ENCODE measurements at places on chromosomes 5 and 9.
A peak's percentile ranks its signal among the peaks of the same experiment; 100 is the strongest.

GRCh38 chr5:14445013-14445412 lies 136.6 kb upstream of the OTULINL start:
- no peak for DNase-seq

DNA sequence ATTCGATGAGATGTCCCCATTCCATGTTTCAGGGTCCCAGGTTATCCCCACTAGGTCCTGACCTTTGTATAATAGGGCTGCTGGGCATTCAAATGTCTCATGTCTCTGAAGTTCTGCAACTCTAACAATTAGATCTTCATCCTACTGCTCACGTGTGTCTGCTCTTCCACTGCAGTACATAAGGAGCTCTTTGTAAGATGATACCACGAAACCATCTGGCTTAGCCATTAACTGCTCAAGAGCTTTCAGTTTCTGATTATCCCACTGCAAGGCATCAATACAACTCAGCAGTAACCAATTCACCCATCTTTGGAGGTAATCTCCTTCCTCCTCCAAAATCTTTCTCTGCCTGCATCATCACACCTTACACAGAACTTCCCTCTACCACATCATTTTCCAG lies 49.9 kb upstream of the PPP2CA start:
- no peak for DNase-seq

DNA sequence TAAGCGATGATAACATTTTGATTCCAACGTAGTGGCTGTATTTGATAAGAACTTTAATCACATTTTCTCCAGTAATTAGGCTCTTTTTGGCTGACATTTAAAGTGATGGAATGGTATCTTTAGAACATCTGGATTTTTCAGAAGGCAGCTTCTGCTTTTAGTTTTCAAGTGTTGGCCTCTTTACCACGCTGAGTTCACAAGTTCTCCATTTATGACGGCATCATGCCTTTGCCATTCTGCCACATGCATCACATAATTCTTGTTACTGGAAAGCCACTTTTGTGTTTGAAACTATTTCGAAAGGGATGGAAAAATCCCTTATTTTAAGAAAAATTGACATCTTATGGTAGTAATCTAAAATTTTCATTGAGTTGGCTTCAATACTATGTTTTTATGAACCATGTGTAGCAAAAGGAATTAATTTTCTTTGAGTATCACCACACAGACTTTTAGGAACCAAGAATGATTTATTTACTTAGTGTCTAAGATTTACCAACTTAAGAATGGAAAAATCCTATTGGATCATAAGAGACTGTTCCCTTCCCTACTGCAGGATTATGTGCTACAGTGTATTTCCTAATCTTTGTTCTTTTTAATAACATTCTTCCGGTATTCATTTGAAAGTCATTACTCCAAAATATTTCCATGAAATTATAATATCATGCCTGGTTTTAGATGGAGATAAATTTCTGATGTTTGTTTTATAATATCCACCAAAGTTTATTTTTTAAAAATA lies 344.2 kb downstream of the ADGRV1 start:
- no peak for DNase-seq

DNA sequence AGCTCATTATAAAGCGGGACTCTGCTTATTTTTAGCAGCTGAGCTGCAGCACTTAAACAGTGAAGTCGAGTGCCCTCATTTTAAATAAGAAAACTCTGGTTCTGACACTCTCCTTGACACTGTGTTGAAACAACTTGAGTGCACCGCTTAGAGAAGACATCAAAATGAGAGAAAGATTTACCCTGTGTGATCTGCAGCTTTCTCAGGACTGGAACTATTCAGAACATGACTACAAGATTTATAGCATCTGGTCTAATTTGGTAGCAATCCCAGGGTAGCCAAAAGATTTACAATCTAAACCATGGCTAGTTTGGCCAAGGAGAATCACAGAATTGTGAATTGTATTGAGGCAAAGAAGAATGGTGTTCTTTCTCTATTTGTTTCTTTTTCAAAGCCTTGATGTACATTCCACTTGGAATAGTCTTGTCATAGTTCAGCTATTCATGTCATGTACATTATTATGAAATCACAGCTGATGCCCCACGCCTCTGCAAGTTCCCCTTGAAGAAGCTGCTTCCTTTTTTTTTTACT lies 38.7 kb downstream of the PLEKHG4B start:
- DNase-seq: no peak

- no peak for DNase-seq
These were observed 100.9 kb upstream of the MAP1B start for GRCh38 chr5:72006361-72006760.

DNA sequence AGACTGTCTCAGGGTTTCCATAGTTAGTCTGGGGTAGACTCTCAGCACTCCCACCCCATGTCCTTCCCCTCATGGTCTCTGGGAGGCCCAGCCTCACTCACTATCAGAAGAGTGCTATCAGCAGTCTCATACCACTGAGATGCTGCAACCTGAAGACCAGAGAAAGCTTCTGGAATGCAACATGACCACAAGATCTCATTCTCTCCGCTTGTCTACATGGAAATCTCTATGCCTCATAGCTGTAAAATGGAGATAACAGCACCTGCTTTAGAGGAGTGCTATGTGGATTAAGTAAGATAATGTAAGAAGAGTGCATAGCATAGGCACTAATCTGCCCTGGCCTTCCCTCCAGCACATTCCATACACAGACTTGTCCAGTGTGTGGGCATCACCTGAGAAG lies 47.0 kb upstream of the ZNF169 start:
- DNase-seq: no peak

- no peak for DNase-seq
These were observed 9.8 kb upstream of the GNE start for GRCh38 chr9:36268007-36268427.

DNA sequence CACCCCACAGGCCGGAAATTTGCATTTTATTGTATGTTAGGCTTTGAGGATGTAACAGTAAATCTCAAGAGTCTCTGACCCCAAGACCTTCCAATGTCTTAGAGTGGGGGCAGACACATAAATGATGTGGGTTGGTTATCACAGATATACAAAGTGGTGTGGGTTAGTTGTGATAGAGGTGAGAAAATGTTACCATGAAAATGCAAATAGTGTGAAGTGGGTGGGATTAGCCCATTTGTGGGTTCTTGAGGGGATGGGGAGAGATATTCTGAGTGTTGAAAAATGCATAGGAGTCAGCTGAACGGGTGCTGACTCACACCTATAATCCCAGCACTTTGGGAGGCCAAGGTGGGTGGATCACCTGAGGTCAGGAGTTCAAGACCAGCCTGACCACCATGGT lies 7.9 kb upstream of the RNF145 start:
- no peak for DNase-seq

- DNase-seq: no peak
These were observed 267.0 kb upstream of the HAPLN1 start for GRCh38 chr5:83987513-83988292.

DNA sequence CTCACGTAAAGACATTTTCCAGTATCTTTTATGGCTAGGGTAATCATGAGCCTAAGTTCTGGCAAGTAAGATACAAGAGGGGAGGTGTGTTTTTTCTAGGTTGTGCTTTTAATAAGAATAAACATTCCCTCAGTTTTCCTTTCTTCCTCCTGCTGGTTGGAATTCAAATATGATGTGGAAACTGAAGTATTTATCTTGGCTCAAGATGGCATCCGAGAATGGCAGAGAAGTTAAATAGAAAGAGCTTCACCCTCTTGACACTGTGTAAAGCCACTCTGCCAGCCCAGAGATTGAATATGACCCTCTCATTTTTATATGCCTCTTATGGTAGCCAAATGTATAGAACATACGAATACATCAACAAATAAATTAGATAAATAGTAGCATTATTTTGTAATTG lies 438.4 kb downstream of the ISL1 start:
- no peak for DNase-seq

- no peak for DNase-seq
These were observed 12.5 kb downstream of the C1QTNF2 start for GRCh38 chr5:160357861-160358411.

GRCh38 chr9:131432597-131433301 lies 38.9 kb downstream of the PRRC2B start:
- DNase-seq: no peak

GRCh38 chr5:102866237-102866600 lies 111.1 kb downstream of the PAM start:
- DNase-seq: no peak

DNA sequence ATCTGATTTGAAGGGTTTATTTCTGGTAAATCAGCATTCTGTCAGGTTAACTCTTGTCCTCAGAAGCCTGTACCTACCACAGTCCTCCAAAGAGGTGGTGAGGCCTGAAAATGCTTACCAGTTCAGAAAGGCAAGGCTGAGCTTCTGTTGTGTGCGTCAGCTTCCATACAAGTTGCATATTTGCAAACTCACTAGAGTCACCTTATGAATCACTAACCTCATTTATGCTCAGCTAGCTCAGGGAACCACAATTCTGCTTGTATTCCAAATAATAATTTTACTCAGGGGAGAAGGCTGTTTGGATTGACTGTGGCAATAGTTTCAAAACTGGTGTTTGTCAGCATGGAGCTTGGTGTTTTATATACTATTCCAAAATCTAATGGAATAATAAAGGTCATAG lies 355.1 kb upstream of the RFX3 start:
- DNase-seq: no peak

GRCh38 chr9:77847626-77848025 lies 184.0 kb downstream of the GNAQ start:
- DNase-seq: no peak

GRCh38 chr5:14445576-14446290 lies 135.9 kb upstream of the OTULINL start:
- DNase-seq: peak; percentile 54

DNA sequence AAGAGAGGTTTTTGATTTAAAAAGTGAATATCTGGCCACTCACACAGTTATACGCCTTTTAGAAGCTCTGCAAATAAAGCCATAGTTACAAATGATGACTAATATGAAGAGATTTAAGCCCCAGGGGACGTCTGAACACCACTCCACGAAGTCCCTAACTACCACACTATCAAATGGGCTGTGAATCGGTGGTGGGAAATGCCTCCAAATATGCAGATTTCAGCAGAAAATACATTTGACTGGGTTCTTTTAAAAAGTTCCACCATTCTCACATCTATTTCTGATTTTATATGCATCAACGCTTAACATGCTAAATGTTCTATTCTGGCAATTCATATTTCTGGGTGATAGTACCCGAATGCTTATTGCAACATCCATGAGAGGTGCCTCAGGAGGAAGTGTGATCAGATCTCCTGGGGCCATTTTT lies 22.5 kb downstream of the TICAM2 start:
- DNase-seq: no peak

GRCh38 chr5:149610589-149611255 lies 29.4 kb downstream of the ARHGEF37 start:
- no peak for DNase-seq

DNA sequence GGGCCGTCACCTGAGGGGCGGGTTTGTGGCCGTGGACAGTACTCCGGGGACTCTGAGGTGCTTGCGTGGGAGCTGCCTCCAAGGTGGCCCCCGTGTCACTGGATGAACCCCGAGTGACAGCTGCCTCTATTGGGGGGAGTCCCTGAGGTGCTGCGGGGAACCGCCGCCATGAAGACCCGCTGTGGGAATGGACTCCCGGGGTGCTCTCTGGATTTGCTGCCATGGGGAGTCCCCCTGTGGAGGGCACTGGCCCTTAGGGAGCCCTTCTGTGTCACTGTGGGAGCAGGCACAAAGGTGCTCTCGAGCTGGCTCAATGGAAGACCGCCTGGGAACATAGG lies 100.2 kb upstream of the CCL21 start:
- DNase-seq: no peak

GRCh38 chr9:17635115-17635890 lies 56.4 kb downstream of the SH3GL2 start:
- no peak for DNase-seq

DNA sequence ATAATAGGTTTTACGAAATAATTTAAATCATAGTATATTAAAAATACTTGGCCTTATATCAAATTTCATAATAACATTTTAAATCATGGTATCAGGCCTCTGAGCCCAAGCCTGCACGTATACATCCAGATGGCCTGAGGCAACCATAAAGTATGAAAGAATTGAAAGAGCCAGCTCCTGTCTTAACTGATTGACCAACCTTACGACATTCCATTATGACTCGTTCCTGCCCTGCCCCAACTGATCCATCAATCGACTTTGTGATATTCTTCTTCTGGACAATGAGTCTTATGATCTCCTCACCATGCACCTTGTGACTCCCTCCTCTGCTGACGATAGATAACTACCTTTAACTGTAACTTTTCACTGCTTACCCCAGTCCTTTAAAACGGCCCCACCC lies 545.0 kb downstream of the MTRR start:
- DNase-seq: no peak

GRCh38 chr5:41843456-41844370 lies 26.5 kb downstream of the OXCT1 start:
- no peak for DNase-seq

DNA sequence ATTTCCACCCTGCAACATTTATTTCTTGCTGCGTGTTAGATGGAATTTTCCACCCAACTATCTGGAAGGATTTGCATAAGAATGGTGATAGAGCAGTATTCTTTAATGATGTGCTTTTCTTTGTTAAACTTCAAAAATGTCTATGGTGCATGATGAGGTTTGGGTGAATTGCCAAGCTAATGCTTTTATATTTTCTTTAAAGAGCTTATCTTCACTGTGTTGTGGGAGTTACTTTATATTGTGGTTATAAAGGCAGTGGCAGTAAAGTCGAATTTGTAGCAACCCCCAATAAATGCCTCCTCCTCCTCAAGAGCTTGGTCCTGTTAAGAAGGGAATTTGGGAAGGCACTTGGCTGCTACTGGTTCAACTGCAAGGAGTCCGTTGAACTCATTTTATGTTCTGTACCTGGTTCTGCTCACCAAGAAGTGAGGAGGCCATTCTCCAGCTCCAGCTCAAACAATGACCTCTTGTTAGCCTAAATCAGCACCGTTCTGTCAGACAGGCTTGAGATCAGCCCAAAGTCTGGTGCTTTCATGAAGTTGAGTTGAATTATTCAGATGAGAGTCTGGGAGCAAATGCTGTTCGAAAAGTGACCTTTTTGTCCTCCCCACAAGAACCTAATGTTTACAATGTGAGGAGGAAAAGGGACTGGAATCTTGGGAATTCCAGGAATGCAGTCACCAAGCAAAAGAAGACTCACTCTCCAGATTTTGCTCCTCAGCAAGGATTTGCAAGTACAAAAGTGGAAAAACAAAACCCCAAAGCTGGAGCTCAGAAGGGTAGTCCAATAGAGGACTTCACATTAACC lies 217.0 kb downstream of the TMEM38B start:
- no peak for DNase-seq

- DNase-seq: no peak
These were observed 224.3 kb downstream of the GRIA1 start for GRCh38 chr5:153714798-153715197.
